ENCODE measurements at places on chromosomes 16 and 17.

- DNase-seq, result no peak
These were observed 271.5 kb downstream of the SOX9 start for GRCh38 chr17:72392056-72393010.

GRCh38 chr17:11707586-11707985 lies 109.3 kb downstream of the DNAH9 start:
- DNase-seq, result no peak

DNA sequence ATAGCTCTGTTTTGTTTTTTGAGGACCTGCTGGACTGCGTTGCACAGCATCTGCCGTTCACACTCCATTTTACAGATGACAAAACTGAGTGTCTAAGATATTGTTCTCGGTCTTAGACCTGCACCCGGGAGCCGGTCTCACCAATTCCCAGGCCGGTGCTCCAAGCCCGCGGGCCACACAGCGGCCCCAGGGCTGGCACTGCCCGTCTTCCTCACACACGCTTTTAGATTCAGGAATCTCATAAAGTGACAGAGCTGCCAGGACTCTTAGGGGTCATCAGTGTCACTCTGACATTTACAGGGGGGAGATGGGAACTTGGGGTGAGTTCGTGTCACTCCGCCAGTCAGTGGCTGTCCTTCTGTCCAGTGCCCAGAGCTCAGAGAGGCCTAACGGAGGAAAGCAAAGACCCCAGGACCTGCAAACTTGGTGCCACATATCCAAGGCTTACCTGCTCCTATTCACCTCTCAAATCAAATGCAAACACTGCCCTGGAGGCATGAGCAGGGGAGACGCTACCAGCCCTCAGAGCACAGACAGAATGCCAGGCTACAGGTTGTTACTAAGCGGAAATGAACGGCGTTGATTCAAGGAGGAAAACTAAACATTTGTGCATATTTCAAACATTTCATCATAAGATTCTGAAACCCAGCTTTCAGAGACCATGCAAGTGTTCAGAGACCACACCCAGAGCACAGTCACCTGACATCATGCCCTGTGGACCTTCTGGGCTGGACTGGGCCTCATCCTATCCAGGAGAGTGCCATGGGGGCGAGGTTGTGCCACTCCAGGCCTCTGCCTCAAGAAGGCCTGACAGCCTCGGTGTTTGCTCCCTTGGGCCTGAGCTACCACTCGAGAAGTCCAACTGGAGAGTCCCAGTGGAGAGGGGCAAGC lies 29.5 kb downstream of the TNFRSF13B start:
- DNase-seq, result no peak

DNA sequence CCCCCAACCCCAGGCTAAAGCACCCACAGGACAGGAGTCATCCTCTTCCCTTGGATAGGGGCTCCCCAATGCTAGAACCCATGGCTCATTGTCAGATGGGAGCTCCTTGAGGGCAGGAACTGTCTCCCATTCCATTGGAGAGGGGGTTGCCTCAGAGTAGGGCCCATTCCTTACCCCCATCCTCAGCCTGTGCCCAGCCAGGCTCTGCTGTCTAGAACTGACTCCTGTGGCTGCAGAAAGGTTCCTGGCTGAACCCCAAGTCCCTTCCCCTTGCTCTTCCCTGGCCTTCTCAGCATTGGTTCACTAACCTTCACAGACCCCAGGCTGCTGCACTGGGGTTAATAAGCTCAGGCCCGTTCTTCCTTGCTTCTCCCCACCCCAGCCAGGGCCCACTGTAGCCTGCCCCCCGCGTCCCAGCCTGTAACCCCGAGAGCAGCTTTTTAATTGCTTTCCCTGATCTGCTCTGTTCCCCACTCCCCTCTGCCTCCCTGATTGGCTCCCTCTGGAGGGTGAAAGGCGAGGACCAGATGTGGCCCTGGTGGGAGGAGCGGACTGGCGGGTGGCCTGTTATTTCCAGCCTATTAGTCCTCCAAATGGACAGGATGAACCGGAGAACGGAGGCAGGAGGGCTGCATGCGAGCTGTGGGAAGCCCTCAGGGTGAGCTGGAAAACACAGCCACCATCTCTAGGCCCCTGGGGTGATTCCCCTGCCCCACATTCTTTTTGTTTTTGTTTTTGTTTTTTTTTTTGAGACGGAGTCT lies 6.0 kb upstream of the GFAP start:
- DNase-seq, result no peak

GRCh38 chr17:236641-237405 lies 55.4 kb upstream of the DOC2B start:
- no peak for DNase-seq

- no peak for DNase-seq
These were observed 18.8 kb upstream of the RBL2 start for GRCh38 chr16:53415504-53415903.

DNA sequence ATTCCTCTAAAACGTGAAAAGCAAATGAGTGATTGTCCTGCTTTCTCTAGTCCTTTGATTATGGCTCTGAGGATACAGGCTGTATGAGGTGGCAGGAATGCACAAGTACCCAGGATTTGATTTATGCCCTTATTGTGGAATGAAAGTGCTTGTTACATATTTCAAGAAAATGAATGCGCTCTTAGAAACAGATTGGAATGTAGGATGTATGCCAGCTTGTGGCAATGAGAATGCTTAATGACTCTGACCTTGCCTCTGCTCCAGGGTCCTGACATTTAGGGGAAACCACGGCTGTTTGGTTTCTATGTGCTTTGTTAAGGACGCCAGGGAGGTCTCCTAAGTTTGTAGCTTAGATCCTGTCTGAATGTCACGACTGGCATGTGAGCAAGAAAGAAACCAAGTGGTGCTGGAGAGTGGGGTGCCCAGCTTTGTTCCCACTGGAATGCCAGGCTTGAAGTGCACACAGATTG lies 22.0 kb downstream of the PRCD start:
- DNase-seq, result no peak

DNA sequence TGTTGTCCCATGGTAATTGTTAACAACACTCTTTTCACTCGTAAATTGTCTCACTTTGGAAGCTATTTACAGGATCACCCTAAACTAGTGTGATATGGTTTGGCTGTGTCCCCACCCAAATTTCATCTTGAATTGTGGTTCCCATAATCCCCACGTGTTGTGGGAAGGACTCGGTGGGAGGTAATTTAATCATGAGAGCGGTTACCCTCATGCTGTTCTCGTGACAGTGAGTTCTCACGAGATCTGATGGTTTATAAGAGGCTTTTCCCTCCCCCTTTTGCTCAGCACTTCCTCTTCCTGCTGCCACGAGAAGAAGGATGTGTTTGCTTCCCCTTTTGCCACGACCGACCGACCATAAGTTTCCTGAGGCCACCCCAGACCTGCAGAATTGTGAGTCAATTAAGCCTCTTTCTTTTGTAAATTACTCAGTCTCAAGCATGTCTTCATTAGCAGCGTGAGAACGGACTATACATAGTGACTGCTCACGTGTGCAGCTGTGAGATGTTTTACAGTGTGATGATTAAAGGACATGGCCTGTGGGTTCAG lies 34.4 kb downstream of the DNAH3 start:
- DNase-seq, result no peak

GRCh38 chr17:4940555-4941318 lies 669 bp downstream of the RNF167 start:
- no peak for DNase-seq

DNA sequence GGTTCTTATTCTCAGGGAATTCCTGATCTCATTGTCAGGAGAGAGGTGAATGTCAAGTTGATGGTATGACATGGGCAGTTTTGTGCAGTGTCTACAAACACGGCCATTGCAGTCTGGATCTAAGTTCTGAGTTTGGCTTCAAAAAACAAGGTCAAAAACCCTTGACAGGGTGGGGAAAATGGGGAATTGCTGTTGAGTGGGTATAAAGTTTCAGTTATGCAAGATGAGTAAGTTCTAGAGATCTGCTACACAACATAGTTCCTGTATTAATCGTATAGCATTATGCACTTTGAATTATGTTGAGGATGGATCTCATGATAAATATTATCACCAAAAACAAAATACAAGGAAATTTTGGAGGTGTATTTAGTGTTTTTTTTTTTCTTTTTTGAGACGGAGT lies 36.6 kb upstream of the CARMIL2 start:
- DNase-seq, result no peak

GRCh38 chr16:64304951-64305350 lies 816.9 kb downstream of the CDH11 start:
- DNase-seq, result no peak

DNA sequence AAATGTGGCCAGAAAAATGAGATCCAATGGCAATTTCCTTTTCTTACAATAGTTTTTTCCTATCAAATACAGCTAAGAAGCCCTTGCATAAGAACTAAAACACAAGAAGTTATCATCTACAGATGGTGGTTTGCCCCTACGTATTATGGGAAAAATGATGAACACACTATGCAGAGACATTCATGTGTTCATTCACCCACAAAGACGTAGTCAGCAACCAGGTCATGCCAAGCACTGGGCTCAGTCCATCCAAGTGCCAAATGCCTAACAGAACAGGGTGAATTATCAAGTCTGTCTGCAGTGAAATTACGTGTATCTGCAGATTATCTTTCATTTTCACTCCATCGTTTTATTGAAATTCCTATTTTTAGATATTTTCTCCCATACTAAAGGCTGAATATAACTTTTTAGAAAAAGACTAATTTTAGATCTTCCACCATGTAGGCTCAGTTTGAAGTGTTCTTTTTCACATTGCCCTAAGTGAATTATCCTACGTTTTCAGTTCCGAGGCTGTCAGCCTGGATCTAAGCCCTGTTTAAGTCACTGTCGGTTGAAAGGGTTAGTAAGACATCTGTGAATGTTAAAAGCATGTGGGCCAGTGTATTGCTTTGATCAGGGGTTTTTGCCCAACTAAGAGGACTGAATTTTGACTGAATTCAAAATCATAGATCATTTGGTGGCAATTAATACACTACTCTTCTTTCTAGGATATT lies 78.1 kb upstream of the DHX40 start:
- DNase-seq, result peak; percentile 72

DNA sequence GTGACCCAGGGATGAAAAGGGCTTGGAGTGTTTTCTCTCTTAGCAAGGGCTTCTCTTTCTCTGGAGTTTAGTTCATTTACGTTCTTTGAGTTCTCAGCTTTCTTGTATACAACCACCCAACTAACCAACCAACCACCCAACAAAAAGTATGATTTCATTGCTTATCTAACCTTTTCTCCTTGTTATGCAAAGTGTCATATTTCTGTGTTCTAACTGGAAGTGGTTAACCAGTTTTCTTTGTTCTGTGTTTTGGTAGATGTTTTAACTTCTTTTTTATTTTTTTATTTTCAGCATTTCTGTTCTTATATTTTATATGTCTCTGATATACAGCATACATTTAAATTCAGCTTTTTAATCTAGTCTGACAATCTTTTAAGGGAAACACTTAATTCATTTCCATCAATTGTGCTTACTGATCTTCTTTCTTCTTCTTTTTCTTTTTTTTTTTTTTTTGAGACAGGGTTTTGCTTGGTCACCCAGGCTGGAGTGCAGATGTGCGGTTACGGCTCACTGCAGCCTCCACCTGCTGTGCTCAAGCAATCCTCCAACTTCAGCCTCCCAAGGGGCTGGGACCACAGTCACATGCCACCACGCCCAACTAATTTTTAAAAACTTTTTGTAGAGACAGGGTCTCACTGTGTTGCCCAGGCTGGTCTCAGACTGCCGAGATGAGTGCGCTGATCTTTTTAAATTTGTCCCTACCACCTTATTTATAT lies 29.6 kb downstream of the NLK start:
- no peak for DNase-seq

GRCh38 chr16:22646948-22647556 lies 136.4 kb downstream of the NPIPB5 start:
- no peak for DNase-seq

DNA sequence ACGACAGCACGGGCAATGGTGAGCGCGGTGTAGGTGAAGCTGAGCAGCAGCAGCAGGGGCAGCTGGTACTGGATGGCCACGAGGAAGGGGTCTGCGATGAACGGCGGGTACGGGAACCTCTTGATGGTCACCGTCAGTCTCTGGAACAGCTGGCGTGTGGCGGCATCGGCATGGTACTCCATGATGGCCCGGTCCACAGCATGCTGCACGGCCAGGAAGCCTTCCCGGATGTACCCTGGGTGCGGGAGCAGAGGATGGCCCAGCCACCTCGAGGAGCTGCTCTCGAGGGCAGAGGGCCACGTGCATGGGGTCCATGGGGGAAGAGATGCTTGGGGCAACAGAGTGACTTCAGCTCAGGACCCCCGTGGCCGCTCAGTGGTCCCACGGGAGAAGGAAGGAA lies 20.9 kb downstream of the ABCA3 start:
- no peak for DNase-seq

GRCh38 chr17:27959382-27959709 lies 66.2 kb upstream of the LYRM9 start:
- no peak for DNase-seq

GRCh38 chr17:3986270-3986938 lies 22.2 kb upstream of the ATP2A3 start:
- no peak for DNase-seq

GRCh38 chr16:82523815-82524214 lies 103.0 kb upstream of the CDH13 start:
- no peak for DNase-seq

DNA sequence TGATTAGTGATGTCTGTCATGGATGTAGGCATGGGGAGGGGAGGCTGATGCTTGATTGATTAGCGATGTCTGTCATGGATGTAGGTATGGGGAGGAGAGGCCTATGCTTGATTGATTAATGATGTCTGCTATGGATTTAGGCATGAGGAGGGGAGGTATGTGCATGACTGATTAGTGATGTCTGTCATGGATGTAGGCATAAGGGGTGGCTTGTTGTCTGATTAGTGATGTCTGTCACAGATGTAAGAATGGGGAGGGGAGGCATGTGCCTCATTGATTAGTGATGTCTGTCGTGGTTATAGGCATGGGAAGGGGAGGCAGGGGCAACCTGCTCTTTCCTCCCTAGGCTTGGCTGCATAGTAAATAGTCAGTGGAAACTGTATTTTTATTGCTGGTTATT lies 409.4 kb downstream of the HAPSTR1 start:
- DNase-seq, result no peak

GRCh38 chr16:58222532-58223316 lies 24.8 kb upstream of the CSNK2A2 start:
- DNase-seq, result no peak

- DNase-seq, result no peak
These were observed 646 bp downstream of the CBX2 start for GRCh38 chr17:79778504-79779083.

DNA sequence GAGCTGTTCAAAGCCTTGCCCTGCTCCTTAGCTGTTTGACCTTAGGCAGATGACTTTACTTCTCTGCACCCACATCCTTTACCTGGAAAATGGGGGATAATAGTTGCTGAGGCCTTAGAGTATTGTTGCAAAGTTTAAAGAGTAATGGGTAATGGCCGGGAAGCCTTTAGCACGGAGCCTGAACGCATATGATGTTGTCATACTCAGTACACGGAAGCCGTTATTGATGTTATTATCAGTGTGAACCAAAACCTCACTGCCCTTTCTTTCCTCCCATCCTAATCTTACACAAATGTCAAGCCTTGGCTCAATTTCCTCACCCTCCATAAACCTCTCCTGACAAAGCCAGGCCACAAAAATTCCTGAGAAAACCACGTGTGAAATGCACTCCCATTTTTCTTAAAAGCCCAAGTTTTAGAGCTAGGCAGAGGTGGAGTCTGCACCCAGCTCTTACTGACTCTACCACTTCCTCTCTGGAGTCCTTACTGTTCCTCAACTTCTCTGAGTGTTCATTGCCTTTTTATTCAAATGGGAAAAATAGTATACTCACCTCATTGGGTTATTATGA lies 67.3 kb upstream of the CACNG3 start:
- no peak for DNase-seq

- no peak for DNase-seq
These were observed 25.8 kb downstream of the SLC38A7 start for GRCh38 chr16:58658796-58659211.

- no peak for DNase-seq
These were observed 16.9 kb downstream of the SLX4 start for GRCh38 chr16:3594316-3595109.
